Stimulated activated CD4-positive, alpha-beta T cell treated with anti-CD3 and anti-CD28 coated beads, Interleukin-1b, Interleukin-23, amount 100 ng/mL, for 1 hour (primary cell): ENCODE measurements at places on chromosomes 2 and 18.

GRCh38 chr18:55407191-55407590, 180.8 kb downstream of the TCF4 start:
- no peak for DNase-seq

DNA sequence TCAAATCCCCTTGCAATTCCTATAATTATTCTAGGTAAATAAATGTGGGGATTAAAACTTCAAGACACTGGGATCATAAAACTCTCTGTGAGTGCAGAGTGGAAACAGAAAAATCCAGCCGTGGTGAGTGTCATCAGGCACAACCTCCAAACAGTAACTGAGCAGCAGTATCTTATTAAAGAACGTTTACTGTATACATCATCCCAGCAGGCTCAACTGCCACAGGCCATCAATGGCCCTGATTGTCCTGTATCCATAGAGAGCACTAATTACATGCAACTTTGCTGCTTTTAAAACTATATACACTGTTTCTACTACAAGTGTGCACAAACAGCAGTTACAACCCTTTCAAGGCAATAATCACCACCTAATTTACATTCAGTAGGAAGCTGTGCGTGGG, 23.9 kb downstream of the GAREM1 start:
- no peak for DNase-seq

DNA sequence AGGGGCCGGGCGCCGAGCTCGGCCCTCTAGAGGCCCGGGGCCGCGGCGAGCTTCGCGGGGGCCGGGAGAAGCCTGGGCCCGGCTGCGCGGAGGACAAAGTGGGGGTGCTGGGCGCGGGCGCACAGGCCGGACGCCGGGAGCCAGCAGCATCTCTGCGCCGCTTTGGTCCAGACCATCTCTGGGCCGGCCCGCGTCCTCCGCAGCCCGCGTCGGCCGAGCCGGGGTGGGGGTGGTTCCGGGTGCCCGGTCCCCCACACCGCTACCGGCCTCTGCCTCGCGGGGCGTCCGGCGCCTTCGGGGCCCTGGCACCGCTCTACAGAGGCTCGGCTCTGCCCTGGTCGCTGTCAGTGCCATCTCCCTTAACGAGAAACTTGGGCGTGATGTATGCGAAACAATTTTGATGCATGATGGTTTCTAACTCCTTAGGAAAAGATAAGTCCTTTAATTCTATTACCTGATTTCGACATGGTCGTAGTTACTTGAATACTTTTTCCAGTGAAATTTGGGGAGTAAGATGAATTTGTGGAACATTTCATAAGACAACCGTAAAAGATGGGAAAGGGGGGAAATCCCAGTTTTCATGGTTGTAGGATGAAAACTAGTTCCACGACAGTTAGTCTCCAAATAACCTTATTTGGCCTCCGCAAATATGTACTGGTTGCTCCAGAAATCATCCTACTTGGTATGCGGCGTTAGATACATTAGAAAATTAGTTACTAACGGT, 562 bp downstream of the TWSG1 start:
- no peak for DNase-seq

GRCh38 chr2:40098786-40099470, 319.9 kb upstream of the THUMPD2 start:
- no peak for DNase-seq

- no peak for DNase-seq
Measured at GRCh38 chr2:96730212-96730611, 9.7 kb downstream of the LMAN2L start.

- DNase-seq, result no peak
Measured at GRCh38 chr18:31241900-31242409, 76.0 kb upstream of the DSG1 start.

GRCh38 chr2:220569112-220569897, 941.9 kb downstream of the SLC4A3 start:
- no peak for DNase-seq

GRCh38 chr2:203819434-203820133, 48.0 kb upstream of the CTLA4 start:
- no peak for DNase-seq

DNA sequence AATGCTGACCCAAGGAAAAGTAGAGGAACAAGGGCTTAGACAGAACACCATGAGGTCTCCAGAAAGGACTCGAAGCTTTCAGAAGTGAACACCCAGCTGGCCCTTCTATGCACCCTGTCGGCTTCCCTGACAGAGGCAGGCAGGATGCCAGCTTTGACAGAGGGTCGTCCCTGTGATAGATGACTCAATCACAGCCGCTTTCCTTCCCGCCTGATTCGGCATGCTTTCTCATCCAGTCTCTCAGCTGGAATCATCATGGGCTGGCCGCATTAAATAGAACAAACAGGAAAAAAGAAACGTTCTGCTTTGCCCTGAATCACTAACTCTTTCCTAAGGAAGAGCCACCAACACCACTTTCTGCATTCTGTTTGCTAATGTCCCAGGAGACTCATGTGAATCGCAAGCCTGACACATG, 140.3 kb upstream of the RAB12 start:
- DNase-seq, result no peak

DNA sequence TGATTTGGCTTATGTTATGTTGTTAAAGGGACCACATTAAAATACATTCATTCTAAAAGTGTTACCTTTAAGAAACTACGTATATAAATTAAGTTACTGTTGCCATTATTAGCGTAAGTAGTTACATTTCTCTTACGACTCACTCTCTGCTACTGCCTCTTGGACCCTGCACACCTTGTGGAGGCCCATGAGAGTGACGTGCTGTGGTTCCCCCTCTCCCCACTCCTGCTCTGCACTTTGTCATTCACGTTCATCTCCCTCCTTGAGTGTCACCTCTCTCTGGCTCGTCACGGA, 830 bp upstream of the MERTK start:
- DNase-seq, result no peak

DNA sequence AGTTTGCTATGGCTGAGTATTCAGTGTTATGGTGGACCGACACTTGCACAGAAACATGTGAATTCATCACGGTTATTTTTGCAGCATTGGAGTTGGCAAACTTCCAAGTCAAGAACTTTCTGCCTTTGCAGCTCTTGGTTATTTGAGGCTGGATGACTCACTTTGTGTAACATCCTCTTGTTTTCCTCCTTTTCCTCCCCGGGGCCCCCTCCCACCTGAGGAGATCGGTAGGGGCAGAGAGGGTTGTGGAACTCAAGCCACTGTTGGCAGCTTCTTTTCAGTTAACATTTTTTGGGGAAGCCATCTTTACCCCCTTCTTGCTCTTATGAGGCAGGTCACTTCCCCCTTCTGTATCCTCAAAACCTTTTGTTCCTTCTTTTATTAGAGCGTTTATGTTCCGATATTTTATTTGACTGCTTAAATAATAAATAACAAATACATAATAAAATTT, 48.6 kb downstream of the DDX1 start:
- DNase-seq, result no peak

DNA sequence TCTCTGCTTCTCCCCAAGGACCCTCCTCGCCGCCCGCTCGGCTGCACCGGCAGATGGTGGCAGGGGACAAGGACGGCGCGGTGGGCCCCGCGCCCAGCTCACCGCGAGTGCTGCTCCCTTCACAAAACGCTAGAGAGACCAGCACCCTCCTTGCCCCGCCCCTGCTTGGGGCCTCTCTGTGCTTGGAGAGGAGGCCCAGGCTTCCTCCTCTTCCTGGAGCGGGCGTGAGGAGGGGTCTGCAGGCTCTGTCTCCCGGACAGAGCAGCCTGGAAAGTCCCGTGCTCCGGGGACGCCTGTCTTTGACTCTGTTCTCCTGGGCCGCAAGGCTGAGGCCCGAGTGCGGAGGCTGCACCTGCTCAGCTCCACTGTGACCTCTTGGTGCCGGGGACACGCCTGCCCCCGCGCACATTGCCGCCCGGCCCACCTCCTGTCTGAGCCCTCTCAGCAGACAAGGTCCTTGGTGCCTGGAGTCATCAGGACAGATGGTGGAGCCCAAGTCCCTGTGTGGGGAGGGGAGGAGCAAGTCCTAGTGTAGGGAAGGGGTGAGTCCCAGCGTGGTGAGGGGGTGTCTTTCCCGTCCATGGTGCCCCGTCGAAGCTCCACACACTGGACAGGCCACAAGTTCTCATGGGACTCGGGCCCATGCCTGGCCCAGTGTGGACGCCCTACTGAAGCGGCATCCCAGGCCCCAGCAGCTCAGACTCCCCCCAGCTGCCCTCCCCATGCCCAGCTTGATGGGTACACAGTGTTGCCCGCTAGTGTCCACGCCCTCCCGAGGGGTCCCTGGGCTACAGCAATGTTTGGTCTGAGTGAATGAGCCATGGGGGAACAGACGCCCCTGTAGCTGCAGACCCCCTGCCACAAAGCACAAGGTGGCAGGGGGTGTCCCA, 33.8 kb downstream of the RTP5 start:
- no peak for DNase-seq

GRCh38 chr2:118853129-118853640, 5.7 kb upstream of the EN1 start:
- no peak for DNase-seq

GRCh38 chr2:22035361-22035830, 911.6 kb downstream of the TDRD15 start:
- no peak for DNase-seq

GRCh38 chr2:122883849-122884248, 1128.4 kb downstream of the TSN start:
- DNase-seq, result no peak

- DNase-seq, result no peak
Measured at GRCh38 chr2:237665713-237666143, 38.3 kb downstream of the LRRFIP1 start.

- no peak for DNase-seq
Measured at GRCh38 chr2:237720957-237721356, 77.6 kb upstream of the RBM44 start.

GRCh38 chr2:1750933-1751766, 6.8 kb upstream of the PXDN start:
- DNase-seq, result no peak

DNA sequence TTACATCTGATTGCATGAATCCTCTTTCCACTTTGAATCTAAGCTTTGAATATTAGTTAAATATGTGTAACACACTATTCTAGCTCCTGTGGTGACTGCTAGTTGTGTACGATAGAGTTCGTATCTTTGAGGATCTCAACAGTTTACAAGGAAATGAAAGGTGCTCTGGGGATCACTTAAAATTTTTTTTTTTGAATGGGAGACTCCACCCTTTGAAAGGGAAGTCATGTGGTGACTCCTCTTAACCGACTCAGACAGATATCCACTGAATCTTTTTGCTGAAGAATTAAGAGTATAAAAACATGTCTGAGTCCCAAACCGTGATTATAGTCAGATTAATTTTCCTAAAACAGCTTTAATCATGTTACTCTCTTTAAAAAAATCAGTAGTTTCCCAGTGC, 4.0 kb downstream of the CLIP4 start:
- no peak for DNase-seq

DNA sequence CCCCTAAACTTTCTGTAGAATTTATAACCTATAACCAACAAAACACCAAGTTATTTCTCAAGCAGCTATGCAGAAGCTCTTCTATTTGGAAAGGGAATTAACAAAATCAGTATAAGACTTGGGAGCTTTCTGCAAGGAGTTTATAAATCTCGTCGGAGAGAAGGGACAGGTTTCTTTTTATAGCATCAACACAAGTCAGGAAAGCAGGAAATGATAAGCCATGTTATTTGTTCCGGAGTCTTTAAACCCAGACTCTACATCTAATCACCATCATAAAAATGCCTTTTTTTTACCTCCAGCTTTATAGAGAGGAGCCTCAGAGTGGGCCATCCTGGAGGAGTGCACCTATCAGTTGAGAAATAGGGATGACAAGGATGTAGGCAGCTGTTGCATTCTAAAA, 137.1 kb downstream of the DPP10 start:
- DNase-seq, result no peak

- no peak for DNase-seq
Measured at GRCh38 chr2:12074126-12074844, 327.9 kb downstream of the LPIN1 start.

DNA sequence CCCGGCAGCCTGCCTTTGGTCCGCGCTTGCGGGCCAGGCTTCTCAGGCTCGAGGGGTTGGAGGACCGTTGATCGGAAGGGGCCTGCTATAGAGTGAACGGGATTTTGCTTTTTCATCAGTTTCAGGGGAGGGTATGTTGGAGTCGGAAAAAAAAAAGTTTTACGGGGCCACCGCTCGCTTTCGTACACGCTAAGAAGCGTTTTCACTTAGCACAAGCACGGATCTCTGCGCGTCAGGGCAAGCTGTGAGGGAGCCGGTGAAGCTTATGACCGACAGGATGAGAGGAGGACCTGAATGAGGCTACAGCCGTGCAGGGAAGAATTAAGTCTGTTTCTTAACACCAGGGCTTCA, 443 bp downstream of the CPSF3 start:
- DNase-seq, result peak; percentile 10

DNA sequence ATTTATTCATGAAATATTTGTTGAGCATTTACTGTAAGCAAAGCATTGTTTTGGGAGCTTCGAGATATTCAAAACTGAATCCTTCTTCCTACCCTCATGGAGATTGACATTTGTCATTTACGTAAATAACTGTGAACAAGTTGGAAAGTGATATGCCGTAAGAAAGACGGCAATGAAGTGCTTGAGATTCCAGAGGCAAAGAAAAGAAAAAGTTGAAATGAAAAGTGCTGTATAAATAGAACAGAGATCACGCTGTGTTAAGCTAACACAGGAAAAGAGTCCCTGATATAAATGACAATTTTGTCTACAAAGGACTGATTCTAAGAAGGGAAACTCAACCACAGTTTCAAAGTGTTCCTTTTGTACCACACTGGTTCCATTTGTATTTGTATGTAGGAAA, 1.8 kb downstream of the CHRNA1 start:
- DNase-seq, result no peak

DNA sequence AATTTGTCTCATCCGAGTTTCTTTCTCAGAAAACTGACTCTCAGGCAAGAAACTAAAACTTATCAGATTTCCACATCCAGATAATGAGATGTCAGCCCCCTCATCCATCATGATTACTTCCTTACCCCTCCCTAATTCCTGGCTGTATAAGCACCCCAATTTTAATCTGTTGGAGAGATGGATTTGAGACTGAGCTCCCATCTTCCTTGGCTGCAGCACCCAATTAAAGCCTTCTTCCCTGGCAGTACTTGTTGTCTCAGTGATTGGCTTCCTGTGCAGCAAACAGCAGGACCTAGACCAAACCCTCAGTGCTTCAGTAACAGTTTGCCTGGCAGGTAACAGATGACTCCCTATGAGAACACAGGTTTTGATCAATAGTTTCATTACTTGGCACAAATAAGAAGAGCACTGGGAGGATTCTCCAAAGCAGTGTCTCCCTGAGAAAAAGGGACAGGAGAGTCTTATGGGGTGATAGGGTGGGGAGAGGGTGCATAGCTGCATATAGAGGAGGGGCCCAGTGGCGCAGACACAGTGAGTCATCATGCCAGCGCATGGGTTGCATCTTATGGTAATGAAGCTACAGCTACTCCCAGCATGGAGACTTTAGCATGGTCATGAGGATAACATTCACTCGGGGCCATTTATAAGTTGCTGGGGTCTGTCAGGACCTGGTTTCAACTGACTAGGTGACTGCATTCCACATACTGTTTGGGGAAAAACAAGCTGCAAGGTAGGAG, 45.1 kb downstream of the TEX51 start:
- DNase-seq, result no peak
